ENCODE measurements at places on chromosomes 12 and 14.
A peak's percentile ranks its signal among the peaks of the same experiment; 100 is the strongest.

DNA sequence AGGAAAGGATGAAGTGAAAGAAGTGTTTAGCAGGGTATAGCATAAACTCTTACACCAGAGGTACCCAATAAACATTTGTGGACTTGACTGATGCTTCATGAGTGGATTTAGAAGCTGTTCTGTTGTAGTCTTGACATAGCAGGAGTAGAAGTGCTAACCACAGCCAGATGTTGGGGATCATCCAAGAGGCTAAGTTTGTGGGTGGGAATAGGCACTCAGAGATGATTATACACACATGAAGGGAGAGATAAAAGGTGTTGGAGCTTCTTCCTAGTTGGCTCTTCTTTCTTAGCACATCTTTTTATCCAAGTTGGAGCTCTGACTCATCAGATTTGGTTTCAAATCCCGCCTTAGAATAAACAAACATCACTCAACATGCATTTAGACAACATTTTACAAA is 166.7 kb upstream of the E2F7 start:
- no peak for DNase-seq

DNA sequence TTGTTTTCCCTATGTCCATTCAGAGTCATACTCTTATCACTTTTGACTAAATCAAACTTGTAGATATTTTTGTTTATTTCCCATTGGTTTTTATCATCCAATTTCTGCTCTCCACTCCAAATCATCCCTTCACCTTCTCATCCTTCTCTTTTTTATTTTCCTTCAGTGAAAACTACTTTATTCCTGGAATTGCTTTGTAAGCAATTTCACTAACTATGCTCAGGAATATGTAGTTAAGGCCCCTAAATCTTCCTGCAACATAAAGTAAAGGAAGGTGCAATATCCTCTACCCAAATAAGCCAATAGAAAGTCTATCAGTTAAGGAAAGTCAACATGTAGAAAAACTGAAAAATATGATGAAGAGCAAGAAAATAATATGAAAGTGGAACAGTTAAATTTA is 308.4 kb downstream of the SEC23A start:
- DNase-seq, result no peak

GRCh38 chr12:45339035-45339434 is 123.1 kb downstream of the ANO6 start:
- peak; percentile 27 for DNase-seq

GRCh38 chr14:72518809-72519377 is 375.0 kb downstream of the DPF3 start:
- no peak for DNase-seq

GRCh38 chr12:126708492-126708896 is 1558.5 kb upstream of the TMEM132C start:
- no peak for DNase-seq

GRCh38 chr12:76266797-76267196 is 81.4 kb downstream of the BBS10 start:
- DNase-seq, result peak; percentile 10

DNA sequence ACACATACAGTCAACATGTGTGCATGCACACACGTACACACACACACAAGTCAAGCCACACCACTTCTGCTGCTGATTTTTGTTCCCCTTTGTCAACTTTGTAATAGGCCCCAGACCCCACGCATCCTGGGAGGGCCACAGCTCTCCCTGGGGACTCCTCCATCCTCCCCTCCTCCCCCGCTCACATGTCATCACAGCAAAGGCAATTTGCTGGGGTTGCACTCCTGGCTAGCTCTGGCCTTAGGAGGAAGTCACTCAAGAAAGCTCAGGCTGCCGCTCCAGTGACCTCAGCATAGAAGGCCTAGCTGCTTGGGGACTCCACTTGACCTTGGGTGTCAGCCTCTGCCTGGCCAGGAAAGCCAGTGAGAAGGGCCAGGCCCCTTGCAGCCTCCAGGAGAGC is 27.2 kb downstream of the NGB start:
- DNase-seq, result no peak

DNA sequence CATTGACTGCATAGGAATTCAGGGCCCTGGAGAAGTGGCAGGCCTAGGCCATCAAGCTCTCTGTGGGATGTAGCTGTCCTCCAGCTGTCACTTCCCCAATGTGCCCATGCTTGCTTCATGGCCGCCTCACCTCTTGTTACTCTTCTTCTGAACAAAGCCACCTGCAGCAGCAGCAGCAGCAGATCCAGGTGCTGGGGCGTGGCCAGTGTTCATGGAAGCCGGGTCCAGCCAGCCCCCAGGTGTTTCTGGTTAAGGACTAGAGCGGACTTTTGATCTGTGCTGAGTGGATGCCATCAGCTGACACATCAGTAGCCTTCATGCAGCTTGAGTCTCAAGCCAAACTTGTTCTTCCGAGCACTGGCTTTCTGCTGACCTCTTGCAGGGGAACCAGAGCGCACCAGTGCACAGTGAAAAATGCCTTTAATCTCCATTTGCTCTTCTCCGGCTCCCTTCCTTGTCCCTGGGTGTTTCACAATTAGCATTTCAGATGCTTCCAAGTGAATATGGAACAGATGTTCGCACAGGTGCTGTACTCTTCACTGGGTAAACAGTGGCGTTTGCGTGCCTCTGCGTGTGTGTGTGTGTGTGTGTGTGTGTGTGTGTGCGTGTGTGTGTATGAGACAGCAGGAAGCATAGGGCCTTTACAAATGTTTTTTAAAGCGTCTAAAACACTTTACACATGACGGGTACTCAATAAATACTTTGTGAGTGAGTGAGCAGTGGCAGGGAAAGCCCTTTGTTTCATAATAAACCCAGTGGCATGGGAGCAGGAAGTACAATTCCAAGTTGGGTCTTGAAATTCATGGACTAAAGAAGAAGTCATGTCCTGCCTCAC is 20.1 kb downstream of the TPCN1 start:
- DNase-seq, result peak; percentile 85

DNA sequence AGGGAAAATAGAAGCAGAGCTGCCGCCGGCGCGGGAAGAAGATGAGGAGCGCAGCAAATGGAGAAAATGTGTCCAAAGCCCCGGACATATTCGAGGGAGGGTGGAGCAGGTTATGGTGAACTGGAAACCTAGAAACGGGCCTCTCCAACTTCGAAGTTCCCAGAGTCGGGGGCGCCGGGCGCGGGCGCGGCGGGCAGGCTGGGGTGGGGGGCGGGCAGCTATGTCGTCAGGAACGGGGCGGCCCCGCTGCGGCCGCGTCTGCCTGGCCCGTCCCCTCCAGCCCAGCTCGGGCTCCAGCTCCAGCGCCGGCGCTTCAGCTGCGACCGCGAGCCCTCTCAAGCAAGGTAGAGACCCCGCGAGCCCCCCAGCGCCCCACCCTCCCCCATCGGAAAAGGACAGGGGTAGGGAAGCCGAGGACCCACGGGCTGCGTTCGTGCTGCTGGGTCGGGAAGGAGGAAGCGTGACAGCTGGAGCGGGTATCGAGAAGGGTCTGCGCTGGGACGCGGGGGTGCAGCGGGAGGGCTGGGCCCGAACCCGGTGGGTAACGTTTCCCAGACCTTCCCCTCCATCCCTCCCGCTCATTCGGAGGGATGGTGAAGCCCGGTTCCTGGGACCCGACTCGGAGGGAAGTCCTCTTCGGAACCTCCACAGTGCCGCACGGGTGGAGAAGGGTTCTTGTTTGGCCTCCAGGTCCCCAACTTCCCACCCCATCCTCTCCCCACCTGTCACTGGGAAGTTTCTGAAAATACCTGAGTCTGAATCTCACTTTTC is 1.0 kb downstream of the DGKA start:
- DNase-seq, result no peak

GRCh38 chr12:106671840-106672239 is 89.0 kb downstream of the RFX4 start:
- DNase-seq, result no peak

DNA sequence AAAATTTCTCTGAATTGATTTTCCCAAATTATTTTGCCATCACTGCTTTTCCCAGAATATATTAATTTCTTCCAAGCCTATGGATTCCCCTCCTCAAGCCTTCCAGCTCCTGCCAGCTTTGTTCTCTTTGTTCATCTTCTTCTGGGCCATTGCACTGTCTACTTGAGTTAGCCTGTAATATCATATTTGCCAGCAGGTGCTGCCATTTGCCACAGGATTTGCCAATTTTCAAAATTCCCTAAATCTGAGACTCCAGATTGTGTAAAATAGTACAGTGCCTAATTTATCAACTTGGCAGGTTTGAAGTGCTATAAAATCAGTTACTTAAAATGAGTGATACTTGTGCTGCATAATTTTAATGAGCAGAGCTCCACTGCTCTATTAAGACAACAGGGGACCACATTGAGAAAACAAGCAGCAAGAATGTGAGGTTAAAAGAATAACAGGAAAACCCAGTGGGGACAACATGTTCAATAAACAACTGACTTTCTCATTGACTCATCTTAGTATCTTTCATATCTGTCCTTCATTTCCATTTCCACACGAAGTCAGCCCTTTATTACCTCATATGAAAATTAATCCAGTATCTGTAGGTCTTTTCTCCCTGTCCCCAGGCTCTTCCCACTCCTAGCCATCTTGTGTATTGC is 84.6 kb upstream of the CCDC196 start:
- DNase-seq, result peak; percentile 6

DNA sequence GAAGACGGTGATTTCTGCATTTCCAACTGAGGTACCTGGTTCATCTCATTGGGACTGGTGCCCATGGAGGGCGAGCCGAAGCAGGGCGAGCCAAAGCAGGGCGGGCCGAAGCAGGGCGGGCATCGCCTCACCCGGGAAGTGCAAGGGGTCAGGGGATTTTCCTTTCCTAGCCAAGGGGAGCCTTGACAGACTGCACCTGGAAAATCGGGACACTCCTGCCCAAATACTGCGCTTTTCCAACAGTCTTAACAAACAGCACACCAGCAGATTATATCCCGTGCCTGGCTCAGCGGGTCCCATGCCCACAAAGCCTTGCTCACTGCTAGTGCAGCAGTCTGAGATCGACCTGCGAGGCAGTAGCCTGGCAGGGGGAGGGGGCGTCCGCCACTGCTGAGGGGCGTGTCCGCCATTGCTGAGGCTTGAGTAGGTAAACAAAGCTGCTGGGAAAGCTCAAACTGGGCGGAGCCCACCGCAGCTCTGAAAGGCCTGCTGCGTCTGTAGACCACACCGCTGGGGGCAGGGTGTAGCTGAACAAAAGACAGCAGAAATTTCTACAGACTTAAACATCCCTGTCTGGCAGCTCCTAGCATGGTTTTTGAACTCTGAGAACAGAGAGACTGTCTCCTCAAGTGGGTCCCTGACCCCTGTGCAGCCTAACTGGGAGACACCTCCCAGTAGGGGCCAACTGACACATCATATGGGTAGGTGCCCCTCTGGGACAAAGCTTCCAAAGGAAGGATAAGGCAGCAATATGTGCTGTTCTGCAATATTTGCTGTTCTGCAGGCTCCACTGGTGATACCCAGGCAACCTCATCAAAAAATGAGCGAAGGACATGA is 77.2 kb downstream of the BAZ1A start:
- peak; percentile 8 for DNase-seq

DNA sequence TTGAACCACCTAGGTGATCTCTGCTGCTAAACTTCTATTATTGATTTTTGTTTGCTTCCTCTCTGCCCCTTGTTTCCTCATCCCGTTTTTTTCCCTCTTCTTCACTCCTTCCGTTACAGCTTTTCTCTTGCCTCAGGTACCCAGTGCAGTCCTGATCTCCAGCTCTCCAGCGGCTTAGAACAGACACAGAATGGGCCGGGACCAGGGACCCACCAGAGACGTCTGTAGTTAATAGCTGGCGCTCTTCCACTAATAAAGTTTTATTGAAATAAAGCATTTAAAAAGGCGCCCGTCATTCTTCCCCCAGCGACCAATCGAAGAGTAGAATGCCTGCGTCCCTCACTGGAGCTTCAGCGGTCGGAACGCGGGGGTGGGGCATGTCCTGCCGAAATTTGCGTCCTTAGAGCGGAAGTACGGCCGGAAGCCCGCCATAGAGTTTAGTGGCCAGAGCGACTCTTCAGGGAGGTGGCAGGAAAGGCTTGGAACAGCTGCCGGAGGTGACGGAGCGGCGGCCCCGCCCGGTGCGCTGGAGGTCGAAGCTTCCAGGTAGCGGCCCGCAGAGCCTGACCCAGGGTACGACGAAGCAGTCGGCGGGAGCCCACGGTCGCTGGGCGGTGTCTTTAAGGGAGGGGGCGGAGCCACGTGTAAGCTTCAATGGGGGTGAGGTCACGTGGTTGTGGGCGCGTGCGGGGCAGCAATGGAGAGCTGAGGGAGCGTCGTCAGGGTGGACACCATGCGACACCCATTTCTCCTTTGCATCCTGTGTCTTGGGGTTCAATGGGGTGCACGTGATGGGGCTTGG is at the start of gene COPS7A:
COPS7A (plus strand) TSS at position 440 of the 802 bp plus-strand sequence. CDS start 611 bp downstream, outside the sequence.
- peak; percentile 99 for DNase-seq

DNA sequence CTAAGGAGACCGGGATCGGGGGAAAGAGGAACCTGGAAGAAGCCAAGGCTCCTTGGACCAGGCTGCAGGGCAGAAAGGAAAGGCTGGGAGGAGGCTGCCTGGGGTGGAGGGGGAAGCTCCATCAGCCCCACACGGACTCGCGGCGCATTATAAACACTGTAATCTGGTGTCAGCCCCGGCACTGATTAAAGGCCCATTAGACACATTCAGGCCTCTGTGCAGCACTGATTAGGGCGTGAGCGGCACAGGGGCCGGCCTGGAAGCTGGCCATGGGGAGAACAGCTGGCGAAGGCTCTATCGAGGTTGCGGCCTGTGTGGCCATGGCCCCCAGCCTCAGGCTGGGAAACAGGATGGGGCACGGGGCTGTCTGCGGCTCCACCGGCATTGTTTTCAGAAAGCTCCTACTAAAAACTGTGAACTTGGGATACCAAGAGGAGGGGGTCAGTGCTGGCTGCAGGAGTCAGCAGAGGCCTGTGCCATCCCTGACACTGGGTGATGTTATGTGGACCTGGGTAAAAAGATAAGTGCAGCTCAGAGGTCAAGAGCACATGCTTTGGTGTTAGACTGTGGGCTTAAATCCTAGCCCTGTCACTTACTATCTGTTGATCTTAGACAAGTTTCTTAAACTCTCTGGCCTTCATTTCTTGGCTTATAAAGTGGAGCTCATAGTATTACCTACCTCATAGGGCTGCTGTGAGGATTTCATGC is 10.6 kb downstream of the ACVRL1 start:
- DNase-seq, result no peak

DNA sequence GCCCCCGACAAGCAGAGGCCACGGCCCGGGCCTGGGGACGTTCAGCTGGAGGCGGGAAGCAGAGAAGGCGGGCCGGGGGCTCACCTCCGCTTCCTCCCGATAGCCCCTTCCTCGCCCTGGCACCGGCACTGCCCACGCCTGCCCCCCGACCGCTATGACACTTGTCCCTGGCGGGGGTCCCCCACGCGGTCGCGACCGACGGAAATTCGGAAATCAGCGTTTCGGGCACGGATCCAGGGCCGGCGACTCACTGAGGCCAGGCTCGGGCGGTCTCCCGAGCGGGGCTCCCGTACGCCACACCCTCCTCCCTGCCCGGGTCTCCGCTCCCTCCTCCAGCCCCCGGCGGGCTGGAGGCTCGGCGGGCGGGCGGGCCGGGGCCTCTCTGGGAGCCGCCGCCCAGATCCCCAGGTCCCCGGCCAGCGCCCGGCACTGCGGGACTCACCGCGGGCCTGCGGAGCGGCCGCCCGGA is 581 bp downstream of the PITPNM2 start:
- peak; percentile 73 for DNase-seq
